ENCODE measurements at places on chromosomes 11 and 22.

DNA sequence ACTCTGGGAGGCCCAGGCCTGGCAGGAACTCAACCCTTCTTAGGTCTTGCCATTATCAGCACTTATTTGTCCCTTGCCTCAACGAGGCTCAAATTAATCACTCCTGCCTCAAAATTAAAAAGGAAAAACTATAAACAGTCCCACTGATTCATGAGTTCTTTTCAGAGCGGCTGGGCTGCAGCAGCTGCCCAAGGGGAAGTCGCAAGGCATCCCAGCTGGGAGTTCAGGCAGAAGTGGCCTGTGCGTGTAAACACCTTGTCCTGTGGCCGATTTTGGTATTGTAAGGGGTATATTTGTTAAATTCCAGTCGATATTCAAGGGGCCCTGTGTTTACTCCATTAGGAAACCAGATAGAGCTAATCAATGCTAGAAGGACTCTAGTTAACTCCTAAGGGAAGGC is 213.9 kb upstream of the CADM1 start:
- no peak for DNase-seq

DNA sequence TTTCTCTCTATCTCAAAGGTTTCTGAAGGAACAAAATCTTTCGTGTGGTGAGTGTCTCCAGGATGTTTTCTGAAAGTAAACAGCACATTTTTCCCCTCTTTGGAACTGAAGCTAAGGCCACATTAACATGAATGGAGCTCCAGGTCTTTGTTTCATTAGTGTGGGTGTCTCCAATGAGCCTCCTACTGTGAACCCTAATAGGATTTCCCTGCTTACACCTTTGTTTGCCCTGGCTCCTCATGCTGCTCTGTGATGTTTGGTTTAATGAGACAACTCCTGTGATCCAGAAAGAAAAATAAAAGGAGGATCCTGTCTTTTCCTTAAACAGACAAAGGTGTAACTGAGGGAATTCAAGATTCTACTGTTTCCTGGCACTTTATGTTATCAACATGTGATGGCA is 76.9 kb upstream of the SLC6A5 start:
- DNase-seq, result no peak

- DNase-seq, result no peak
Observed at GRCh38 chr11:62646825-62647608, 604 bp upstream of the GANAB start.

- peak; percentile 79 for DNase-seq
Observed at GRCh38 chr11:87144252-87144651, 106.5 kb downstream of the TMEM135 start.

DNA sequence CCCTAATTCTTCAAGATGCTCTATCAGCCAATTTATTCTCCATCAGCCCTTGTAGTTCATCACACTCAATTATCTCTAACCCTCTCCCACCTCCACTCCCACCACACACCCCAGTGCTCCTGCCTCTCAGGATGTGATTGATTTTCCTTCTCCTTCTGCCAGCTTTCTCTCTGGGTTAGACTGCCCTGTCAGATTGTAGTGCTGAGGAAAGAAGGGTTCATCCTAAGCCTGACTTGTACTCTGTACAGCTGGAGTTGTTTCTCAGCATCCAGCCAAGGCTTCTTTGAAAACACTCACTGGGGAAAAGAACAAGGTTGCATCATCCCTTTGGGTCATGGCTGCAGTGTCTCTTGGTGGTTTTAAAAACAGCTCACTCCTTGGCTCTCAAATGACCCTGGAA is 61.2 kb downstream of the CECR2 start:
- DNase-seq, result no peak

DNA sequence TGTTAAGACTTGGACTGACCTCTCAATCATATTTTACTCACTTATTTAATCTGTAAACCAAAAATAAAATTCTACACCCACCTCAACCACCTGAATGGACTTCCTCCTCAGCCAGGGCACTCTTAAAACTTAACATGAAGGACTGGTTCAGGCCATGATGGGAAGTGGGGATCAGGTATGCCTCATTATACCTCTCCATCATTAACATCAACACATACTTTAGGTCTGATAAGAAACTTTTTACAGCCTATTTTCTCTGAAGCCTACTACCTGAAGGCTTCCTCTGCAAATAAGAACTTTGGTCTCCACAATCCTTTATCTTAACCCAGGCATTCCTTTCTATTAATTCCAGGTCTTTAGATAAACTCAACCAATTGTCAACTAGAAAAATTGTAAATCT is 390.0 kb downstream of the AASDHPPT start:
- DNase-seq, result no peak

- DNase-seq, result no peak
Observed at GRCh38 chr11:26335903-26336302, 4.0 kb downstream of the ANO3 start.

DNA sequence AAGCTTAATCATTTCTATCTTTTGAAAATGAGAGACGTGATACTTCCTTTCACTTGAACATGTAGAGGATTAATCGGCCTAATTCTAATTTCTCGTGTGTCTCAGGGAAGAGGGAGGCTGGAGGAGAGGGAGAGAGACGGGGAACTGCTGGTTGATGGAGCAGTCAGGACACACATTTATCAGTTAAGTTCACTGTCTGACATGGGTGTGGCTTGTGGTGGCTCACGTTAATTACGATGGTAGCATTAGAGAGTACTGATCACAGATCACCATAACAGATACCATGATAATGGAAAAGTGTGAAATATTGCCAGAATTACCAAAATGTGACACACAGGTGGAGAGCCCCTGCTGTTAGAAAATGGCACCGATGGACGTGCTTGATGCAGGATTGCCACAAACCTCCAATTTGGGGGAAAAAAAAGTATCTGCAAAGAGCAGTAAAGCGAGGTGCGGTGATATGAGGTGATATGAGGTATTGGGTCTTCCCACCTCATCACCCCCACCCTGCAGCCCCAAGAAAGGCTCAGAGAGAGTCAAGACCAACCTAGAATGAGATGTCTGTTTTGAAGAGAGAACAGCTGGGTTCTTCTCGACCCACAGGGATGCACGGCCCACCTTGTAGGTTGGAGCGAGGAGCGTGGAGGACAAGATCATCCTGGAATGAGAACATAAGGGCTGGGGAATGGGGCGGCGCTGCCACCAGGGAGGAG is 19.7 kb downstream of the ZBED4 start:
- DNase-seq, result no peak

DNA sequence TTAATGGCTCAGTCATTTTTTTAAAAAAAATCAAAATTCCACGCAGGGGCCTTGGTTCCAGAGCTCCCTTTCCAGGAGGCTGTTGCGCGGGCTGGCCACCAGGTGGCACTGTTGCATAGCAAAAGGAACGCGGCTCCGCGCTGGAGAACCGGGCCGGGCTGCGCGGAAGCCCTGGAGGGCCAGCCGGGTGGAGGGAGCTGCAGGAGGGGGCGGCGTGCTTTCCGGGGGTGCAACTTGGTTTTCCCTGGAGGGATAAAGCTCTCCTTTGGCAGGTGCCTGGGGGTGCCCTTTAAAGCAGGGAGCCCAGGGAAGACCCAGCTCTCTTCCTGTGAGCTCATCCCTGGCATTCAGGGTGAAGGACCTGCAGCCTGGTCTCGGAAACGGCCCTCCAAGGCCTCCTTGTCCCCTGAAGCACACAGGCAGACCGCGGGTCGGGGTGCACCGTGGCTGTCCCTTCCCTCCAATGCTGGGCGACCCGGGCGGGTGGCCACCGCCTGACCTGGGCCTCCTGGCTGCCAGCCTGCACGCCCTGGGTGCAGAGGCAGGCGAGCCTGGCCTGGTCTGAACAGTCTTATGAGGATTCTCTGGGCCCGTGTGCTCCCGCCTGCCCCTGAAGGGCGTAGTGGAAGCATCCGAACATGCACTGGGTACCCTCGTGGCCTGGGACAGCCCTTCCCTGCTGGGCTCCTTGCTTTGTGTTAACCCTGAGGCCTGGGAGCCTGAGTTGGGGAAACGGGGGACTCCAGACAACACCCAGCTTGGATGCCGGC is 23.4 kb downstream of the KRTAP5-5 start:
- peak; percentile 22 for DNase-seq

GRCh38 chr11:2250041-2250440 is 20.3 kb downstream of the ASCL2 start:
- no peak for DNase-seq

GRCh38 chr22:32558681-32559355 is 84.2 kb downstream of the FBXO7 start:
- no peak for DNase-seq

GRCh38 chr11:68470304-68470811 is 9.8 kb downstream of the PPP6R3 start:
- DNase-seq, result no peak

GRCh38 chr11:131408025-131408640 is 37.7 kb downstream of the NTM start:
- DNase-seq, result no peak

- DNase-seq, result no peak
Observed at GRCh38 chr11:45796461-45796861, 8.5 kb upstream of the SLC35C1 start.

DNA sequence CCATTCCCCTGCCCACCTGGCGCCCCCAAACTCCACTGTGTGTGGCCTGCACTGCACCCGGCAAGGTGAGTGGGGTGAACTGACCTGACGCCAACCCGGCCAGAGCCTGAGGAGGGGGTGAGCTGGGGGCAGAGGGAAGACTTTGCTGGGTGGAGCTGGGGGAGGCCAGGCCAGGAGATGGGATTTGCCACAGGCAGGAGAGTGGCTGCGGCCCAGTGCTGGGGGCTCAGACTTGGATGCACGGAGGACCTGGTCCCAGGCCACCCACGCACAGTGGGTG is 17.8 kb upstream of the FLRT1 start:
- no peak for DNase-seq

DNA sequence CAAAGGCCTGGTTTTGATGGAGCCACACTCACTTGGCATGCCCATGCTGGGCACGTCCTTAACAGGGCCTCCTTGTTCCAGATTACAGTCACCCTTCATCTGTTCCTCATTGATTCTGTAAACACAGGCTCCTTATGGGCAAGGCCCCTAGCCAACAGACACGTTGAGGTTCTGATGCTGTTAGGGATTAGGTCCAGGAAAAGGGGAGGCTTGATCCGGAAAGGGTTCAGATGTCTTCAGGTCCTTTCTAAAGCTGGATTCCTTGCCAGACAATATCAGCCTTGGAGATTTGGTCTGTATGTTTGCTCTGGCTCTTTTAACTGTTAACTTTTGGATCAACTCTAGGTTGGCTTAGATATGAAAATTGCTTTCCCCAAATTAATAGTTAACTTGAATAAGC is 46.9 kb upstream of the PRSS23 start:
- no peak for DNase-seq

DNA sequence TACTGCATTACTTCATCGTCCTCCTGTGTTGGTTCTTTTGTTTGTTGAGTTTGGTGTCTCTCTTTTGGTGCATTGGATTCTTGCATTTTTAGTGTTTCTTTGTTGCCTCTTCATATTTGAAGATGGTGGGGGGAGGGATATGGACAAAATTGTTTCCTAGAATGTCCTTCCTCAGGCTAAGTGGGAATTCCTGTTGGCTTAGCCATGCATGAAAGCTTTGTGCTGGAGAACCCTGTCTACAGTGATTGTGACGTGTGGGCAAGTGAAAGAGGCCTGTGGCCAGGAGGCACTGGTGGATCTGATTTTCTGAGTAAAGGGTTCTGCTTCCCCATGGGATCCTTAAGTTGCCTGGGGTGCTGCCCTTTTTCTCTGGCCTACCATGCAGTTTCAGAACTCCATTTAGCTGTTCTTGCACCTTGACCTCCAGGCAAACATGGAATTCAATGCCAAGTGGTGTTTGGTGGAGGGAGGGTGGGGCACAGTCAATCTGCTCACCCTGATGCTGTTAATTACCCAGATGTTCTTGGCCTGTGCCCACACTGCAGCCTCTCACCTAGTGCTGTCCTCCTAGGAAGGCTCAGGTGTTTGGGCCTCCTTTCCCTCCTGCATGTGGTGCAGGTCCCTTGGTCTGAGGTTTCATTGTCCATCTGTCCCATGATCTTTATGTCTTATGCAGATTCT is 46.3 kb upstream of the SLC22A12 start:
- DNase-seq, result no peak

DNA sequence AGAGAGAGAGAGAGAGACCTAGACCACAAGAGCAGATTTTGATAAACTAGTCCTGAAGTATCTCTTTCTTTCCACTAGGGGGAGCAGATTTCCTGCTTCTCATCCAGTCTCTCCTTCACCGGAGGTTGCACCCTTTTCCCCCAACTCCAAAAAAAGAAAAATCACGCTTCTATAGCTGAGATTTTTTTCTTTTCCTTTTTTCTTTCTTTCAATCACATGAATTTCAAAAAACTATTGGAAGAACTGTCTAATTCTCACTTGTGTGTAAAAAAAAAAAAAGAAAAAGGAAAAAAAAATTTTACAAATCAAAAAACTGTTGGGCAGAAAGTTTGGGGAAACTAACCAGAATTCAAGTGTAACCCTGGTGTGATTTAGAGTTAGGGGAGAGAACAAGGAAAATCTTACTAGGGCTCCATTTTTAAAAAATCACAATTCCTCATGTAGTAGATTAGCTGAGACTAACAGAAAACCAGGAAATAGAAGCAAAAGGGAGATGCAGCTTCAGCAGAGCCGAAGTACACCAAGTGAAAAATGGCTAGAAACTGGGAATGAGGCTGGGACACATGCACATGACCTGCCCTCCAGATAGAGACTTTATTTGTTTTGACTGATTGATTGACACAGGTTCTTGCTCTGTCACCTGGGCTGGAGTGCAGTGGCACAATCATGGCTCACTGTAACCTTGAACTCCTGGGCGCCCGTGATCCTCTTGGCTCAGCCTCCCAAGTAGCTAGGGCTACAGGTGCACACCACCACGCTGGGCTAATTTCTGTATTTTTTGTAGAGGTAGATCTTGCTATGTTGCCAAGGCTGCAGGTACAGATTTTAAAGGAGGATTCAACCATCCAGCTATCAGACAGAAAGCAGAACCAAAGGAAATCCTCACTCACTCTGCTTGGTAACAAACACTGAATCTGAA is 27.1 kb downstream of the SDHD start:
- DNase-seq, result peak; percentile 62

GRCh38 chr22:25007444-25008106 is 55.1 kb downstream of the KIAA1671 start:
- DNase-seq, result no peak

GRCh38 chr11:91489989-91490388 is 734.6 kb upstream of the FAT3 start:
- no peak for DNase-seq

GRCh38 chr11:75325713-75326438 is 25.6 kb downstream of the ARRB1 start:
- no peak for DNase-seq

GRCh38 chr11:120590472-120590871 is 78.9 kb downstream of the GRIK4 start:
- no peak for DNase-seq

- DNase-seq, result no peak
Observed at GRCh38 chr11:124359566-124359965, 24.7 kb downstream of the OR8B2 start.

GRCh38 chr11:66155387-66156073 is 85.5 kb downstream of the PACS1 start:
- DNase-seq, result no peak

Measured in NCI-H2081 (cell line).